Breast epithelium (tissue), 4 donors: ENCODE measurements at places on chromosomes 4 and X.

- no peaks in the 10 kb centered on the region for H3K4me1 ChIP-seq
- peaks cover 7% of the 10 kb centered on the region for H3K27me3 ChIP-seq
- peak overlapping the region; percentile 76 for H3K4me3 ChIP-seq
- peak overlapping the region; percentile 96 for H3K27ac ChIP-seq
Observed at GRCh38 chrX:136879001-136879687, 1.4 kb downstream of the RBMX start.

DNA sequence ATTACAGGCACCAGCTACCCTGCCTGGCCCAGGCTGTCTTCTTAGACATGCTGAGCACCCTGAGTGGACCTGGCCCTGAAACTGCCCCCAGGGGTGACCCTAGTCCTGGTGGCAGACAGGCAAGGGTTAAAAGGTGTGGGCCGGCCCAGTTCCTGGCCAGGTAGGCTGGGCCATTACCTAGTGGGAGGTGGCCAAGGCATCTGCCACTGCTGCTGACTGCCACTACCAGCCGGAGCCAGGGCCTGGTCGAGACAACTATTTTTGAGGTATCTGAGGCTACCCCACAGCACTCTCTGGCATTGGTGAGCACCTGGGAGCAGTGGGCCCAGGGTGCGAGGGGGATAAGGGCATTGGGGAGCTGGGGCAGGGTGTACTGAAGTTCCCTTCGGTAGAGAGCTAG, at the start of gene CCDC120:
Gene CCDC120 (plus strand): TSS at position 206 of the 400 bp plus-strand sequence. CDS start 3,043 bp downstream, outside the sequence.
- peak within 1 kb of the TSS; percentile 53 for H3K4me3 ChIP-seq
- H3K27me3 ChIP-seq, result no peaks in the 10 kb centered on the region
- H3K27ac ChIP-seq, result peak within 1 kb of the TSS; percentile 83
- no peaks in the 10 kb centered on the region for H3K36me3 ChIP-seq
- no peaks in the 10 kb centered on the region for H3K4me1 ChIP-seq
- DNase-seq, result no peak

GRCh38 chr4:154361450-154361849, 130.1 kb downstream of the DCHS2 start:
- H3K4me3 ChIP-seq, result no peak overlapping the region
- DNase-seq, result no peak
- no peaks in the 10 kb centered on the region for H3K36me3 ChIP-seq
- H3K27me3 ChIP-seq, result no peaks in the 10 kb centered on the region

- H3K27ac ChIP-seq, result no peak overlapping the region
- H3K4me1 ChIP-seq, result no peaks in the 10 kb centered on the region
- H3K36me3 ChIP-seq, result no peaks in the 10 kb centered on the region
- H3K4me3 ChIP-seq, result no peak overlapping the region
Observed at GRCh38 chrX:134752981-134753717, 94.9 kb upstream of the PLAC1 start.

DNA sequence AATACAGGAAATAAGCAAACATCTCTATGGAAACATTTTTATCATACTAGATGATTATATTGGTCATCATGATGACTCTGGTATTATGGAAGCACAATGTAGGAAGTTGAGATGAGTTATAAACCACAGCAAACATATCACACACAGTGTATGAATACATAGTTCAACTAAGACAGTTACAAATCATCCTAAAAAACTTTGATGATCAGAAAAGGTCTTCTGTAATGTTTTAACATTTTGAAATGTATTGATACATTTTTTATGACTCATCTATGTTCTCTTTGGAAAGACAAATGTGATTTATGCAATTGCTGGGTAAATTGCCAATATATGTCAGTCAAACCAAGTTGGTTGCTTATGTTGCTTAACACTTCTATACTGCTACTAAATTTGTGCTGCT, 4.8 kb downstream of the CXCL3 start:
- no peak overlapping the region for H3K4me3 ChIP-seq
- H3K36me3 ChIP-seq, result no peaks in the 10 kb centered on the region
- H3K27me3 ChIP-seq, result no peaks in the 10 kb centered on the region
- DNase-seq, result no peak
- H3K27ac ChIP-seq, result no peak overlapping the region

DNA sequence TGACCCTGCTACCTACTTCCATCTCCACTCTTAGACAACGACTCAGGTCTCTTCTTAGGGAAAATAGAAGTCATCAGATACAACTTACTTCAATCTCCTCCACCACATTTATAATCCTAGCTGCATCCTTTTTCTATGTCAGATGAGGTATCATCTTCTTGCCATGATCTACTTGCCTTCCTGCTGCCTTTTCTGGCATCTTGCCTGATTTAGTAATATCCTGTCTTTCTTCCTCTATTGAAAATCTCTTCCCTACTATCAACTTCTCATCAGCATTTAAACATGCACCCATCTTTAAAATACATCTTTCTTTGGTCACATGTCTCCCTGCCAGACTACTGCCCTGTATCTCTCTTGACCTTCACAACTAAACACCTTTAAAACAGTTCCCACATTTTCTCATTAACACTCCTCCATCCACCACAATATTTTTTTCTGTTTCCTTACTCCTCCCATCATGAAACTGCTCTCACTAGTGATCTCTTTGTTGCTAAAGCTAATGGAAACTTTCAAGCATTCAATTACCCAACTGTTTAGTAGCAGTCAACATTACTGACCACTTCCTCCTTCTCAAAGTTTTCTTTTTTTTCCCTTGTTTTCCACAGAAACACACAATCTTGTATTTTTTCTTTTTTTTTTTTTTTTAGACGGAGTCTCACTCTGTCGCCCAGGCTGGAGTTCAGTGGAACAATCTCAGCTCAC, 100.8 kb upstream of the CXorf66 start:
- H3K4me3 ChIP-seq, result no peak overlapping the region
- H3K27me3 ChIP-seq, result peaks cover 7% of the 10 kb centered on the region
- no peaks in the 10 kb centered on the region for H3K4me1 ChIP-seq
- DNase-seq, result no peak
- no peak overlapping the region for H3K27ac ChIP-seq
- H3K36me3 ChIP-seq, result no peaks in the 10 kb centered on the region

DNA sequence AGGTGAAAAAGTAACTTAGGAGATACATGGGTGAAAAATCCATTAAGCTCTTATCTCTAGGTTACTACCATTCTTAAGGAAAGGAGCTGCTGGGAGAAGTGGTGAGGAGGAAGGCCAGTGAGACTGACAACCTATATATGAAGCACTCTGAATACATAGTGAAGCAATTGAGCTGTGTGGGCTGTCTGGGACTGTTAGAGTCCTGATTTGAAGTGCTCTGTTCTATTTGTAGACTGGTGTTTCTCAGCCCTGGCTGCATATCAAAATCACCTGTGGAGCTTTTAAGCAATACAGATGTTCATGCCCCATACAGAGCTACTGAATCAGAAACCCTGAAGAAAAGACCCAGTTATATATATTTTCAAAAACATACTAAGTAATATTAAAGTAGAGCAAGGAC, 3.9 kb downstream of the SERTM2 start:
- H3K36me3 ChIP-seq, result no peaks in the 10 kb centered on the region
- DNase-seq, result no peak
- no peak overlapping the region for H3K4me3 ChIP-seq
- no peaks in the 10 kb centered on the region for H3K27me3 ChIP-seq

DNA sequence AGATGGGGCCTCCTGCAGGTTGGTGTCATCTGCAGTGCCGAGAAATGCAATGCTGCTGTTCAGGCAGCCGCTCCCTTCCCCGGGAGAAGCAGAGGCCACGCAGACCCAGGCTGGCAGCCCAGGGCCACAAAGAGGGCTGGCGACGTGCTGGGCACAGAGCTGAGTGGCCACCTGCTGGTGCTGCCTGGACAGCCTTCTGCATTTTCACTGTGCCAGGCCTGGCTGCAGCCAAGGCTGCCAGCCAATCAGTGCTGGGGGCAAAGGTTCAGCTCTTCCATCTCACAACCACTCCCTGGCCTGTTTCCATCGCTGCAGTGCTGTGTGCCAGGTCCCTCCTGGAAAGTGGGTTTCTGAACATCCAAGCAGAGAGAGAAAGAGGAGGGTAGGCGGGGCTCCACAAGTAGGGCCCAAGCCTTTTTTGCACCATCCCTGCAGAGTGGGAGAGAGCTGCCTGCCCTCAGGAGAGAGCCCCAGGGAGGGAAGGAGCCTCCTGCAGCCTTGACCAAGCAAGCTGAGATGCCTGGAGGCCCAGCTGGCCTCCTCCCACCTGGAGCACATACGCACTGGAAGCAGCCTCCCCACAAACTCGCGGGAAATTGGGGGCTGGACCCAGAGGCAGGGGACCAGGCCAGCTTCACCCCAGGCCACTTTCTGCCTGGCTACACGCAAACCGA, 20.1 kb downstream of the ADRA2C start:
- no peaks in the 10 kb centered on the region for H3K4me1 ChIP-seq
- no peak overlapping the region for H3K4me3 ChIP-seq
- no peak for DNase-seq
- no peak overlapping the region for H3K27ac ChIP-seq
- peaks cover 26% of the 10 kb centered on the region for H3K27me3 ChIP-seq

- no peaks in the 10 kb centered on the region for H3K36me3 ChIP-seq
- DNase-seq, result no peak
- H3K27ac ChIP-seq, result no peak overlapping the region
- no peak overlapping the region for H3K4me3 ChIP-seq
Observed at GRCh38 chrX:129618997-129619396, 35.8 kb downstream of the APLN start.

- no peaks in the 10 kb centered on the region for H3K36me3 ChIP-seq
- no peak overlapping the region for H3K4me3 ChIP-seq
- no peak overlapping the region for H3K27ac ChIP-seq
- no peak for DNase-seq
Observed at GRCh38 chr4:179116011-179116410, 1673.8 kb upstream of the AGA start.

- H3K36me3 ChIP-seq, result no peaks in the 10 kb centered on the region
- H3K4me3 ChIP-seq, result no peak overlapping the region
- no peaks in the 10 kb centered on the region for H3K27me3 ChIP-seq
- peak overlapping the region; percentile 77 for H3K27ac ChIP-seq
Observed at GRCh38 chr4:2246384-2247127, 4.6 kb upstream of the HAUS3 start.

DNA sequence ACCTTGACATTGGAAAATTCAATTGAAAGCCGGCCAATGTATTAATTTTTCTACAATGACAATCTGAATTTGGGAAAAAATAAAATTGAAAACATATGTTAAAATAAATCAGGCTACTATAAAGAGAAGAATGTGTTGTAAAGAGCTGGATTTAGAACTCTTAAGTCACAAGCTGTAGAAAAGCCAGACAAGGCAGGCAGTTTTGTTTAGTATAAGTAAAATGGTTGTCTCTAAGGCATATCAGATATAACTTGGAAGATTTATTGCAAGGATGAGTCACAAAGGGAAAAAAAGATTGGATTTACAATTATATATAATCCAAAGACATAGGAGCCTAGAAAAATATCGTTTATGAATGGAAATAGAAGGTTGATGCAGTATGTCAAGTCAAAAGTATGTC, 549.1 kb upstream of the EPHA5 start:
- H3K36me3 ChIP-seq, result no peaks in the 10 kb centered on the region
- H3K27me3 ChIP-seq, result no peaks in the 10 kb centered on the region
- no peaks in the 10 kb centered on the region for H3K4me1 ChIP-seq
- DNase-seq, result no peak
- H3K4me3 ChIP-seq, result no peak overlapping the region
- no peak overlapping the region for H3K27ac ChIP-seq

DNA sequence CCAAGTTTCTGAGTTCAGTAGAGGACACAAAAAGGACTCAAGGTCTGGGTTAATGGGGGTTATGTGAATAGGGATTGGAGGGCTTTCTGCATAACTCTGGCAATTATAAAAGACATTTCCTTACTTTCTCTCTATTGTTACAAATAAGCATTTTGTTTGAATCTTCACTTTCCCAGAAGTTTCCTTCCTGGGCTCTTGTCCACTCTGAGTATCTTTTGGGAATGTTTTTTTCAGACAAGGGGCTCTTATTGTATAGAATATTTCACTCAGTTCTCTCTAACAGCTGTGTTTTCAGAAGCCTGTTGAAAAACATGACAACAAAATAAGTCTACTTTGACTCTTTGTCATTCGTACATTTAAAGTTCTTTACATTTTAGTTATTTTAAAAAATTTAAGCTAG, 57.6 kb upstream of the MAP9 start:
- H3K4me3 ChIP-seq, result no peak overlapping the region
- no peaks in the 10 kb centered on the region for H3K27me3 ChIP-seq

DNA sequence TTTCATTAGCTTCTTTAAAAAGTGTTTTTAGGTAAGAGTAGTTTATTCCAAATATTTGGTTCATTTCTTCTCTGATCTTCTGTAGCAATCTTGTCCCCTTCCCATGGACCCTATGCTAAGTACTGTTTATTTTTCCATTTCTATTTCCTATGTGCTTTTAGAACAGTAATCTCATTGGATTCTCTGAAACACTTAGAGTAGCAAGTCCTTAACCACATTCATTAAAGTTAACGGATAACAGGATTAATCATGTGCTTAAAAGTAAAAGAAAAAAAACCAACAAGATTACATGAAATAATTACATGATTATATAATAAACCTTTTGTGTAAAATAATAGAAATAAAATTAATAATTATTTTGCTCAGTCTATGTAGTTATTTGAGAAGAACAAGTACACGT, 929.7 kb downstream of the C4orf33 start:
- no peak overlapping the region for H3K27ac ChIP-seq
- H3K36me3 ChIP-seq, result no peaks in the 10 kb centered on the region
- no peak overlapping the region for H3K4me3 ChIP-seq
- H3K4me1 ChIP-seq, result no peaks in the 10 kb centered on the region
- DNase-seq, result no peak

- H3K4me1 ChIP-seq, result no peaks in the 10 kb centered on the region
- DNase-seq, result no peak
- H3K4me3 ChIP-seq, result no peak overlapping the region
- no peak overlapping the region for H3K27ac ChIP-seq
Observed at GRCh38 chr4:10521424-10521823, 64.2 kb upstream of the ZNF518B start.

GRCh38 chrX:22575161-22575845, 302.6 kb downstream of the CBLL2 start:
- no peaks in the 10 kb centered on the region for H3K36me3 ChIP-seq
- H3K27me3 ChIP-seq, result no peaks in the 10 kb centered on the region
- no peaks in the 10 kb centered on the region for H3K4me1 ChIP-seq
- DNase-seq, result no peak
- H3K4me3 ChIP-seq, result no peak overlapping the region

DNA sequence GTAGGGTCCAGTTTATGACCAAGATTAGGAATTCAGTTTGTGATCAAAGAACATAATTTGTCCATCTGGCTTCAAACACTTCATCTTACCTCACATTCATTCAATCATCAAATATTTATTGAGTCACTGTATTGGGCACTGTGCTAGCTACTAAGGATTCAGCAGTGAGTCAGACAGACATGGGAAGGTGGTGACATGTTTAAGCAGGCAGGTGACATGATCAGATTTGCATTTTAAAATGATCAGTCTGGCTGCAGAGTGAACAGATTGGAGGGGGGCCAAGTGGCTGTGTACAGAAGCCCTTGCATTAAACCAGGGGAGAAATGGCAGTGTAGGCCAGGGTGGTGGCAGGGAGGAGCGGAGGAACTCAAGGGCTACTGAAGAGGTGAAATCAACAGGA, 25.1 kb upstream of the APLN start:
- no peaks in the 10 kb centered on the region for H3K36me3 ChIP-seq
- DNase-seq, result no peak
- H3K27ac ChIP-seq, result no peak overlapping the region
- no peaks in the 10 kb centered on the region for H3K4me1 ChIP-seq
- no peak overlapping the region for H3K4me3 ChIP-seq

GRCh38 chrX:15866147-15866546, 11.5 kb upstream of the AP1S2 start:
- no peak for DNase-seq
- H3K27ac ChIP-seq, result no peak overlapping the region
- H3K36me3 ChIP-seq, result no peaks in the 10 kb centered on the region
- H3K4me1 ChIP-seq, result no peaks in the 10 kb centered on the region
